NCI-H1105 (cell line): ENCODE measurements at places on chromosomes 13 and 19.

DNA sequence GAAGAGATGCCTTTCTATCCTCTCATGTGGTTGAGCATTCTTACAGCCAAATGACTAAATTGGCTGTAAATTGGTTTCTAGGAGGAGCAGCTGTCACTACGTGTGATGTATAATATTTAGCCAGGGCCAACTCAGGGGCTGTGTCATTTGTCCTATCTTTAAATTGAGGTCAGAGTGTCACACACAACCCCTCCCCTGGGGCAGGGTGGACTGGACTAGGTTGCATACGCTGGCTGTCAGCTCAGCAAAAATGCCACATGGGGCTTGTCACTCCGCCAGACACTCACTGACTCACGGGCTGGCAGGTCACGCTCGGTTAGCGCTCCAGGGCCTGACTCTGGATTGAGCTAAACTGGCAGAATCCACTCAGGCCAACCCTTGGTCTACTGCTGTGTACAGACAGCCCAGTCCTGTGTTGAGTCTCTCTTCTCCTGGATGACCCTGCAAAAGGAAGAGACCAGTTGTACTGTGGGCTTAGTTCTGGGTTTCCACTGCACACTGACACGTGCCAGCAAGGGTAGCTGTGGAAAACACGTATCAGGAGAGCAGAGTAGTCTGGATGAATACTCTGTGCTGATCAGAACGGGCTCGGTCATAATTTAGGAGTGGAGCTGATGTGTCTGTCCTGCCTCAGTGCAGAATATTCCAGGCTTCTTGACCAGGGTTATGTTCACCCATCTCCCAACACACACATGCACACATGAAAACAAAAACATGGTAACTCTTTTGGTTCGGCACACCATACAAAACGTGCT, 29.1 kb downstream of the SHISA2 start:
- no peak for DNase-seq

DNA sequence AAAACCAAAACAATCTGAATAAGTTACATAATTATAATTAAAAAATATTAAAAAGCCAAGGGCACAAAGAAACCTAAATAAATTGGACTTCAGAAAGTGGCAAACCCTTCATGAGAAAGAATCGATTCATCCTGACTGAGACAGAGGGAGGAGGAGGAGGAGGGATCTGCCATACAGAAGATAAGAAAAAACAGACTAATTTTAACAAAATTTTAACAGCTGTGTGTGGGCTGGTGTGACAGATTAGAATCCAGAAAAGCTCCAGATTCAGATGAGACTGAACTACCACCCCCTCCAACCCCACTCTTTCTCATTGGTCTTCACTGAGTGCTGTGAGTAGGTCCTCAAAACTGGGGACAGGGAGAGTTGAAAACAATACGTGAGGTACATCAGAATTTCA, 111.5 kb upstream of the HTR2A start:
- no peak for DNase-seq

- DNase-seq = no peak
Observed at GRCh38 chr13:73190477-73190876, 131.7 kb downstream of the KLF5 start.

DNA sequence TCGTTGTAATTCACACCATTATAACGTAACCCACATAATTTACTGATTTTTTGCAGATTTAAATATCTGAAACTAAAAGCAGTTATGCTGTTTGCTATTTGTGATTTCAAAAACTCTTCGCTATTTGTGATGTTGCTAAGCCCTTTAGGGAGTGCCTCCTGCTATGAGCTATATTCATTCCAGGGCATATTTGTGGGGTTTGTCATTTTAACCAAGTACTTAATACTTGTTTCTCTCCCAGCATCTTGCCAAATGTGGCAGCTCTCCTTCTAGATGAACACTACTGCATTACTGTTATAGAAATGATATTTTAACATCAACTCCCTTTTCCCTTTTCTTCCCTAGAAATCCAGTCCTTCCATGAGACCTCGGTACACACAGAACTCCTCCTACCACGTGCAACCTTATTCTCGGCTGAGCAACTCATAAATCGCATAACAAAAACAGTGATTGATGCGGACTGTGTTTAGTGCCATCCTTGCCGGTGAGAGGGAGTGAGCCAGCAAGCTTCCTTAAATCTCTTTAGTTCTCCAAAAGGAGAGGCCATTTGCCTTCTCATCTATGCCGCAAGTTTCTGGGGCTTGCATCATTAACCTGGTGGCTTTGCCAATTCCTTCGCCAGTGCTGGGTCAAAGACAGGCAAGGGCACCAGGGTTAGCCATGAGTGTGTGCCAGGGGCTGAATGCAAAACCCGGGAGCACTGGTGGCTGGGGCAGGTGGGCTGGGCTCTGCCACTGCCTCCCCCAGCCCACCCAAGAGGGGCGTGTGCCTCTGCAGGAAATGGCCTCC, 33.4 kb downstream of the RFX2 start:
- no peak for DNase-seq

DNA sequence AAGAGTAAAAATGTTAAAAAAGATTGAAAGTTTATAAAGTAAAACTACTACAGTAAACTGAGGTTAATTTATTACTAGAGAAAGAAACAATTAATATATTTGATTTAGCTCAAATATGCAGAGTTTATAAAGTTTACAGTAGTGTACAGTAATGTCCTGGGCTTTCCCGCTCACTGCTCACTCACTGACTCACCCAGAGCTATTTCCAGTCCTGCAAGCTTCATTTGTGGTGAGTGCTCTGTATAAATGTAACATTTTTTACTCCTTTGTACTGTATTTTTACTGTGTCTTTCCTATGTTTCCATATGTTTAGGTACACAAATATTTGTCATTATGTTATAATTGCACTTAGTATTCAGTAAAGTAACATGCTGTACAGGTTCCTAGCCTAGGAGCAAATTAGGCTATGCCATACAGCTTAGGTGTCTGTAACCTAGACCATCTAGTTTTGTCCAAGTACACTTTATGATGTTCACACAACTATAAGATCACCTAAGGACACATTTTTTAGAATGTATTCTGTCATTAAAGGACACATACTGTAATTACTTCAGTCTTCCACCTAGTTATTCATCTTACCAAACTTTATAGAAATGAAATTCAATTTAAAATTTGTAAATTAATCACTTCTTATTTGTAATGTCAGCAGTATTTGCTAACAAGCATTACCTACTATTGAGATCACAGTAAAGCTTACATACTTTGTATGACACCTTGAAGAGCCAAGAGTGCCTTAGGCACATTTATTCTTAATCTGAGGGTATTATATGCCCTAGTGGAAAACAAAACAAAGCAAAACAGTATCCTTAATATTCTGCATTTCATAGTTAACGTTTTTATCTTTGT, 683.4 kb downstream of the PCDH9 start:
- DNase-seq = no peak

DNA sequence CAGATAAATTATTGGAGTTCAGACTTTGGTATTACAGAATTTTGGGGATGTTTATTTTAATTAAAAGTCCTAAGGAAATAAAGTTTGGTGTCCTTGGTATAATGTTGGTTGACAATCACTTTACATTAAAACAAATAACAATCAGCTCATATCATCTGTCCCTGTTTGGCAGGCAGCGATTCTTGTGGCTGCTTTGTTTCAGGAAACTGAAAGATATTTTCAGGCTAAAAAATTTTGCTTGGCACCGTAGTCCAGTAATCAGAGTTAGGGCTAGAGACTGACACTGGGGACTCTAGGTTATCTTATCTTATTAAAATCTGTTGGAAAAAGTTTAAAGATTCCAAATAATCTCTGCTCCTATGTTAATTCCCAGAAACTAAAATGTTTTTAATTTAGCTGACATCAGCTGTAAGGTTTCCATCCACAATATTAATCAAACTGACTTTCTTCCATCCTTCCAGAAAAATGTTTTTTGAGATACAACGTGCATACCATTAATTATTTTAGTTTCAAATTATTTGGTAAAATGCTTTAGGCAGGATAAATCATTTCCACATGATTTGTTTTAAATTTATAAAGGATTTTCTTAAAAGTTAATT, 97.6 kb downstream of the ZIC5 start:
- no peak for DNase-seq

DNA sequence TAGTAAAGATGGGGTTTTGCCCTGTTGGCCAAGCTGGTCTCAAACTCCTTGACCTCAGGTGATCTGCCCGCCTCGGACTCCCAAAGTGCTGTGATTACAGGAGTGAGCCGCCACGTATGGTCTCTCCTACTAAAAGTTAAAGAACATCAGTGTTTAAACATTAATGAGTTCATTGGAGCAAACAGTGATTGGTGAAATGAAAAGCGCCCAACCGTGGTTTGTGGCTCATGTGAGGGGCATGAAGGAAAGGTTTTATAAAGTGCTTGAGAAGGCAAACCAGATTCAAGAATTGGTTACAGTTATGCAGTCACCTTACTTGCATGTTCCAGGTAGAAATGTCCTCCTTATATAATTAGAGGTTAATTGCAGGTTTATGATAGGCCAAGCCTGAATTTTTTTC, 109.5 kb downstream of the ZNF675 start:
- DNase-seq = no peak

- DNase-seq = no peak
Observed at GRCh38 chr19:40719414-40719894, 2.5 kb downstream of the ITPKC start.

DNA sequence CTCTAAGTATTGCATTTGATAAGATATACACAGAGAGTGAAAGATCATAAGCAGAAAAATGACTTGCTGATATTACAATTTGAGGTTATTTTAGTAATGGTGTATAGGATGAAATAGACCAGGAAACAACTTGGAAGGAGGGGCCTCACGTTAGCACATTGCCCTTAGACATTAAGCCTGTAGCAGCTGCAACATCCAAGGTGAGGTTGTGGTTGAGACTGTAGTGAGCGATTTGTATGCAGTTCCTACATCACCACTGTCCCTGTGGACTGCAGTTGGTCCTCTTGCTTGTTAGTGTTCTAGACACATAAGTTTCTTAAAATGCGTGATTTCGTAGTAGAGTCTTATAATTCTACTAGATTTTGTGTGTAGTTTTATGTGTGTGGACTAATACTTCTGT, 311.3 kb downstream of the ATP8A2 start:
- no peak for DNase-seq

GRCh38 chr19:1213391-1214286, 8.1 kb downstream of the STK11 start:
- no peak for DNase-seq

DNA sequence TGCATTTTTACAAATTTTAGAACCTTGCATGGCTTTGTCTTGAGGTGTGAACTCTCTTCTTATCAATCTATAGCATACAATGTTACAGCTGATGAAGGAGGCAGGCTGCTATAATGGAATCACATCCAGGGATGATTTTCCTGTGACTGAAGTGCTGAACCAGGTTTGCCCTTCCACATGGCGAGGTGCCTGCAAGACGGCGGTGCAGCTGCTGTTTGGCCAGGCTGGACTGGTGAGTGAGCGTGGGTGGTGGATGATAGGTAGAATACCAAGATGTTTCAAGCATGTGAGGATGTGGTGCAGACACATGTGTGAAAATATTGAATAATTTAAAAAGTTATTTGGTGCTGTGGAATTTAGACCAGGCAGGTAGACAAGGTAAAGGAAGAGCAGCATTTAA, 34.9 kb upstream of the GPI start:
- no peak for DNase-seq

DNA sequence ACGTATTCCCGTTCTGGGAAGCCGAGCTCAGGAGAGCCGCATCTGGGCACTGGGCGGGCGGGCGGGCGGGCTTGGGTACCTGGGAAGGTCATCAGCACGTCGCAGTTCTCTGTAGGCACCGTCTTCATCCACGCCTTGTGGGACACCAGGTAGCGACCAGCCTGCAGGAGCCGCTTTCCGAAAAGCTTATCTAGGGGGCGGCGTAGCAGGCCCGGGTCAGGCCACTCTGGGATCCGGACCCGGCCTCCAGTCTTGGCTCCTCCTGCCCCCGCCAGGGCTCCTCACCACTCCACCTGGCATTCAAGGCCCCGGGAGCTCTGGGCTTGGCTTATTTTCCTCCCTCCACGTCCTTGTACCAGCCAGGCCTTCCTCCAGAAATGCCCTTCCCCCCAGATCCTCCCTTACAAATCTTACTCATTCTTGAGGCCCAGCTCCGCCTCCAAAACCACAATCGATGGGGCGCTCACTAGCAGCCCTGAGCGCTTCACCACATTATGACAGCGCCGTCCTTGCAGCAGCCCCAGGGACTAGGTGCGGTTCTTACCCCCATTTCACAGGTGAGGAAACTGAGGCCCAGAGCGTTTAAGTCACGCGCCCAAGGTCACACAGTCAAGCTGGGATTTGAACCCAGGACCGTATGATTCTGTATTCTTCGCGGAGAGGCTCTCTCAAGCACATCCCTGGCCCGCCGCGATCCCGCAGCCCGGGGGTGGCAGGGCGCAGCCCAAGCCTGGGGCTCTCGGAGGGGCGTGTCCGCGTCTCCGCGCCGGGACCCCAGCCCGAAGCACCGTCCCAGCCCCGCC, 843 bp downstream of the ANO8 start:
- no peak for DNase-seq

- no peak for DNase-seq
Observed at GRCh38 chr13:97231829-97232196, 9.7 kb downstream of the MBNL2 start.

- no peak for DNase-seq
Observed at GRCh38 chr19:29372091-29372415, 153.7 kb upstream of the VSTM2B start.

DNA sequence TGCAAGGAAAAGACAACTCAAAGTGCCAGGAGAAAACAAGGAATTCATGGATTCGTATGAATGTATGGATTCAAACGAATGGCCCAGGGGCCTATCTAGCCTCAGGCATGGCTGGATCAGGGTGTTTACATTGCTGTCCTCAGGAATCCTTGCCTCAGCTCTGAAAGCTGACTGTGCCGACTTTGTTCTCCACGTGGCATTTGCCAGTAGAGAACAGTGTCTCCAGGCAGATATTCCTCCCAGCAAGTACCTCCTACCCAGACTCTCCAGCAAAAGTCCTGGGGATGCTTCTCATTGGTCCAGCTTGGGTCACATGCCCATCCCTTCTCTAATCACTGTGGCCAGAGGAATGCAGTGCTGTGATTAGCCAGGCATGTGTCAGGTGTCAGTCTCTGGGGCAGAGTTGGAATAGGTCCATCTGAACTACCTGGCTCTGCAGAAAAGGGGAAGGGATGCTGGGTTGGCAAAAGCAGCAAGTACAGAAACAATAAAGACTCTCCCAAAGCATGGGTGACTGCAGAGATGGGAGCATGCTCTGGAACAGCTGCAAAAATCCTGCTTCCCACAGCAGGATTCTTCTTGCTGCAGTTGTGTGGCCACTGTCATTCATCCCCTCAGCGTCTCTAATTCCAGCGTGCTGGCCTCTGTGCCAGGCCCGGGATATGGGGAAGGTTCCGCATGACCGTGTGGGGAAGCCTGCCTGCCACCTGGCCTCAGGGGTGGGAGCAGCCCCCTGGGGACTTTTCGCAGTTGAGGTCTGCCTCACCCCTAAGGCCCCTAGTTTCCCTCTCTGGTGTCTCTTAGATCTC, 30.0 kb downstream of the CCNE1 start:
- DNase-seq = no peak

GRCh38 chr19:28960586-28960985, 252.4 kb downstream of the UQCRFS1 start:
- DNase-seq = no peak

GRCh38 chr13:50994651-50995050, 85.1 kb downstream of the RNASEH2B start:
- no peak for DNase-seq
